ELR (cell line): ENCODE measurements at places on chromosomes 16 and 17.

DNA sequence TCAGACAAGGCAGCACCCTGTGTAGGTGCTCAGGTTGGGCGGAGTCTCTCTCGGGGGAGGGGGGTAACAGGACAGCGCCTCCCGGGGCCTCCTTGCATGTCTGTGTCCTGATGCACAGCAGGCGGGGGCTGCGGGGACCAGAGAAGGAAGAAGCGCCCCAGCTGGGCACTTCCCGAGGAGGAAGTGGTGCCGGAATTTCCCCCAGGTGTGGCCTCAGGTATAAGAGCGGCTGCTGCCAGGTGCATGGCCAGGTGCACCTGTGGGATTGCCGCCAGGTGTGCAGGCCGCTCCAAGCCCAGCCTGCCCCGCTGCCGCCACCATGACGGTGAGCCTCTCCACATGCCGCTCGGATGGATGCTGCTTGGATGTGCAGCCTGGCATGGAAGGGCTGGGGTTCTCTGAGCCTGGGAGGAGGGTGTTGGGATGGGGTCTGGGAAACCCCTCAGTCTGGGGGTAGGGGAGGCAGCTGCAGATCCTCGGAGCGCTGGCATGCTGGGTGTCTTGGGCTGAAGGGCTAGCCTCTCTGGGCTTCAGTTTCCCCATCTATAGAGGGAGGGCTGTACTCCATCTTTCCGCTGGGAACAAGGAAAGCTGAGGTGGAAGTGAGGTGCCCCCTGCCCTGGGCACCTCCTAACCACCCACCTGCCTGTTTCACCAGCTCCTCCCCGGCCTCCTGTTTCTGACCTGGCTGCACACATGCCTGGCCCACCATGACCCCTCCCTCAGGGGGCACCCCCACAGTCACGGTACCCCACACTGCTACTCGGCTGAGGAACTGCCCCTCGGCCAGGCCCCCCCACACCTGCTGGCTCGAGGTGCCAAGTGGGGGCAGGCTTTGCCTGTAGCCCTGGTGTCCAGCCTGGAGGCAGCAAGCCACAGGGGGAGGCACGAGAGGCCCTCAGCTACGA lies at the start of gene IL17C:
IL17C (plus strand) TSS at position 250 of the 908 bp plus-strand sequence; CDS start at position 320, 70 bp downstream.
- DNase-seq = no peak

DNA sequence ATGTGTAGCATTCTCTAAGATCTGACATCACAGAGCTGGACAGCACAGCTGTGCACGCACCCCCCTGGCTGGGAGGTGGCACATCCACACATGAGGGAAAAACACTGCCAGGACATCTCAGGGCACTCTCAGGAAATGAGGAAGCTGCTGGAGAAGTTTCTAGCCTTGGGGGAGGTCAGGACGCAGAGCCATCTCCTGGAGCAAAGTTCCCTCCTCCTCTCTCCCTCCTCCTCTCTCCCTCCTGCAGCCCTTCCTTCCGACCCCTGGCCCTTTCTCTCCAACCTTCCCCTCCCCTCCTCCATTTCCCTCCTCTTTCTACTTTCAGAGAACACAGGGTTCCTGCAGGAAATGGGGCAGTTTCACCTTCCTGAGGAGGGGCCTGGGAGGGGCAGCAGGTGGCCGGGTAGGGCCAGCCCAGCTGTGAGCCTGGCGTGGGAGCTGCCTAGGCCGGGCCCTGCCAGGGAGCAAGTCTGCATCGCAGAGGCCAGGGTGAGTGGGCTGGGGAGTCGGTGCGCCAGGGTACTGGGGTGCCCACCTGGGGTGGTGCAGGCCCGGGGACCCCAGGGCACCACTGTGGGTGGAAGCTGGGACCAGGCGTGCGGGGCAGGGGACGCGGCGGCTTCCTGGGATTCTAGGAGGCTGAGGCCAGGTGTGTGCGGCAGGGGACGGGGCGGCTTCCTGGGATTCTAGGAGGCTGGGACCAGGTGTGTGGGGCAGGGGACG lies at the start of gene DPEP1:
DPEP1 (plus strand) TSS at position 412 of the 723 bp plus-strand sequence. CDS start 16,769 bp downstream, outside the sequence.
- no peak for DNase-seq

DNA sequence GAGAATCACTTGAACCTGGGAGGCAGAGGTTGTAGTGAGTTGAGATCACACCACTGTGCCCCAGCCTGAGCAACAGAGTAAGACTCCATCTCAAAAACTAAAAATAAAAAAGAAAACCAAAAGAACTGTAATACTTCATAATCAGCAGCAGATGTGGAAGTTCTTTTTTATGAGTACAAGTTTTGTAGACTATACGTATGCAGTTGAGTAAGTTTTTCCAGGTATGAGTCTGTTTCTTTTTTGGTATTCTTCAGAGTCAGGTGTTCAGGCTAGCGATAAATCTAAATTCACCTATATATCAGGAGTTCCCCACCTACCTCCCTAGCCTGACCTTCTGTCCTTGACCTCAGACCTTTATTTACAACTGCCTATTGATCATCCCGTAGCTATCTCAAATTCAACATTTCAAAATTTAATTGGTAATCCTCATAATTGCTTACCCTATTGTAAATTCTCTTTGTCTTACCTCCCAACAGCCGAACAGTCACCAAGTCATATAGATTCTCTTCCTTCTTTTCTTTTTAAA lies 10.7 kb downstream of the DCTN5 start:
- no peak for DNase-seq

- peak; percentile 19 for DNase-seq
Measured at GRCh38 chr16:85331688-85332087, 219.4 kb upstream of the CIBAR2 start.

GRCh38 chr17:68356949-68357455 lies 65.7 kb downstream of the ARSG start:
- DNase-seq = no peak

DNA sequence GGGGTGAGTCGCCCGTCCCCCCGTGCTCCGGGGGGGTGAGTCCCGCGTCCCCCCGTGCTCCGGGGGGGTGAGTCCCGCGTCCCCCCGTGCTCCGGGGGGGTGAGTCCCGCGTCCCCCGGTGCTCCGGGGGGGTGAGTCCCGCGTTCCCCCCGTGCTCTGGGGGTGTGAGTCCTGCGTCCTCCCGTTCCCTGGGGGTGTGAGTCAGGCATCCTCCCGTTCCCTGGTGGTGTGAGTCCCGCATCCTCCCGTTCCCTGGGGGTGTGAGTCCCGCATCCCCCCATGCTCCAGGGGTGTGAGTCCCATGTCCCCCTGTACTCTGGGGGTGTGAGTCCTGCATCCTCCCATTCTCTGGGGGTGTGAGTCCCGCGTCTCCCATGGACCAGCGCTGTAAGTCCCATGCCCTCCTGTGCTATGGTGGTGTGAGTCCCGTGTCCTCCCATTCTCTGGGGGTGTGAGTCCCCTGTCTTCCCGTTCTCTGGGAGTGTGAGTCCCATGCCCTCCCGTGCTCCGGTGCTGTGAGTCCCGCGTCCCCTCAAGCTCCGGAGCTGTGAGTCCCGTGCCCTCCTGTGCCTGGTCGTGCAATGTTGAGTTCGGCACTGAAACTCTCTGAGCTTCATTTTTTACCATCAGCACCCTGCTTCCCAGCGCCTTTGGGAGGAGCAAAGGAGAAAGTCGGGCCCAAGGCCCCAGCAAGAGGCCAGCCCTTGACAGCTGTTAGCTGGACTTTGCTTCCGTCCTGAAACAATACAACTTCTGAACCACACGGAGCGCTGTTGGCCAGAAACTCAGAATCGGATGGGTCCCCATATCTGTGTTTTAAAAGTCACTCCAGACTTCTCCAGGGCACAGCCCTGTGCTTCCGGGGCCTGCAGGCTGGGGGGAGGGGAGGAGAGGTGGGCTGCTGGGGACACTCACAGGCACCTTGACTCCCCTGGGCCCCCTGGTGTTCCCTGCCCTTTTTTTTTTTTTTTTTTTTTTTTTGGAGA lies 11.5 kb upstream of the ZC3H18 start:
- peak; percentile 68 for DNase-seq

GRCh38 chr17:81672504-81672903 lies 6.0 kb downstream of the CCDC137 start:
- DNase-seq = no peak

DNA sequence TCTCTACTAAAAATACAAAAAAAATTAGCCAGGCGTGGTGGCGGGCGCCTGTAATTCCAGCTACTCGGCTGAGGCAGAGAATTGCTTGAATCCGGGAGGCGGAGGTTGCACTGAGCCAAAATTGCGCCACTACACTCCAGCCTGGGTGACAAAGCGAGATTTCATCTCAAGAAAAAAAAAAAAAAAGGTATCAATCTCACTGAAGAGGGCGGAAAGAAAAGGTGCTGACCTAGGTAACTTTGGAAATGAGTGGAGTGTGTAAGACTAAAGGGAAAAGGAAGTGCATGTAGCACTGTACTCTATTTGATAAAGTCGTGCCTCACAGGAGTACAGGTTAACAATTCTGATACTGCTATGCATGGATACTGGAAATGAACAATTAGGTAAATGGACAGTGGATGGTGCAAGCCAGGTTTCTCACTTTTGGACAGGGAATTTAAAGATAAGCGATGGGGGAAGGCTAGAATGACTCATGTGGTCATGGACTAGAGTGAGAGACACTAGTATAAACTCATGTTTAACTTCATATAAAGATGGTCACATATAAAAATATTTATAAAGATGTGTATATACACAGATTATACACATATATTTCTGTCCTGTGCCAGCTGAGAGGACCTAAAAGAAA lies 142.9 kb downstream of the CDK5R1 start:
- DNase-seq = no peak

DNA sequence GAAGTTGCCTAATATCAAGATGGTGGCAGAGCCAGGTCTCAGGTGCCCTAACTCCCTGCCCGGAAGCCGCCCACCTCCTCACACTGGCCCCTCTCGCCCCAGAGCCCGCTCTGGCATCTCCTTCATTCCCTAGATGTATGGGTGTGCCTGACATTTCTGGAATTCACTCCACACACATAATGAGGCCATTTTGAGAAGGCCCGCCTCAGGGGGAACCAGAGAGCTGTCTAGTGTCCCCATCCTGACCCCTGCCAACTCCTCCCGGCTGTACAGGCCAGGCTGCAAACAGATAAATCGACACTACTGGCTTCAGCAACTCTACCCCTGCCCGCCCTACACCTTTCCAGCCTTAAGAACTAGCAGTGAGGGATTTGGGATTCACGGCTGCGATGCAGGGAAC lies 7.7 kb downstream of the WNT3 start:
- no peak for DNase-seq

DNA sequence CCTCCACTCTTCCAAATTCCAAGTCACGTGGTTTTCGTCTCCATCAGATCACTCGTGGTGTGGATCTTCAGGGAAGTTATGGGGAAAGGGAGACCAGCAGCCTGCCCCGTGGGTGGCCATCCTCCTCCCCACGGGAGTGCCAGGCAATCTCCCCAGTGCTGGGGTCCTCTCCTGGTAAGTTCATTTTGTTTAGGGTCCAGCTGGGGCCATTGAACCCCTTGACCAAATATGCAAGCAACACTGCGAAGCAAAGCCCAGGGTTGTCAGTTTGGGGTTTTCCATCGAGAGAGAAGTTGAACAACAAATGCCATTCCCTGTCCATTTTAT lies 4.1 kb upstream of the LCMT1 start:
- DNase-seq = no peak

DNA sequence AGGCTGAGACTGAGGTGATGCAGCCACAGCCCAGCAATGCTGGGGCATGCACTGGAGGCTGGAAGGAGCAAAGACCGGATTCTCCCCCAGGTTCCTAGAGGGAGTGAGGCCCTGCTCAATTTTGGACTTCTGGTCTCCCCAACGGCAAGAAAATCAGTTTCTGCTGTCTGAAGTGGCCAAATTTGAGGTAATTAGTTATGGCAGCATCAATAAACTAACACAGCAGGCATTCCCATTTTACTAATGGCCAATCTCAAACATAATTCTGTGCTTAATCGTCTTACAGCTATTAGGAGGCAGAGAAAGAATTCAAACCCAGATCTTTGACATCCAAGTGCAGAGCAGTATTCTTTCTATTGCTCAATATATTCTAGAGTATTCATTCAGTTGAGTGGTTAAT lies 16.2 kb downstream of the NETO2 start:
- DNase-seq = no peak

GRCh38 chr16:86110726-86111125 lies 211.8 kb downstream of the IRF8 start:
- DNase-seq = no peak

GRCh38 chr16:85381738-85382592 lies 231.2 kb upstream of the GSE1 start:
- DNase-seq = no peak

DNA sequence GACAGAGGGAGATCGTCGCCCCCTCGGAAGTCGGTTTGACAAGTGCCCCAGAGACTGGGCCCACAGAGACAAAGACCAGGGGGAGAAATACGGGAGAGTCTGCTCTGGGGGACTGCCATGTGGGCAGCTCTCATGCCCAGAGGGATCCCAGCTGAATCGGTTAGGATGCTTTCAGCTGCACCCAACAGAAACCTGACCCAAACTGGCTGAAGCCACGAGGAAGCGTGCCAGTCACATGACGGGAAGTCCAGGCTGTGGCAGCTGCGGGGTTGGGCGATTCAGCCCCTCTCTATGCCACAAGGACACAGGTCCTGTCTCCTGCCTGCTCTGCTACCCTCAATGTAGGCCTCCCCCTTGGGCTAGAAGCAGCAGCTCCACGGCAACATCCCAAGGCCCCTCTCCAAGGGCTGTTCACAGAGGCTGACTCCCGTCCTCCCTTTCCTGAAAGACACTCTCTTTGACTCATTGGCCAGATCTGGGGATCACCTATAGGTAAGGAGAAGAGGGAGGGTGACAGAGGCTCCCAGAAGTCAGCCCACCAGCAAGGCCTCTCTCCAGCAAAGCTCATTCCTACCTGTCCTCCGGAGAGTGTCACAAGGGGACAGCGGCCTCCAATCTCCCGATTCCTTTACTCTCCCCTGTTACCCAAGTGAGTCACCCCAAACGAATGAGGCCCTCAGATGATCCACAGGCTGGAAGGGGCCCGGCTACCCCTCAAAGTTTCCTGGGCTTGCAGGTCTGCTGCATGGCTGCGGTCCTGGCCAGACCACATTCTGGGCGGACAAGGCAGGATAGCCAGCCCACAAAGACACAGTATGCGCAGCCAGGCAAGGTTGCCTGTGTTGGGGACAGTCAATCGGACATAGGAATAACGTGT lies 75.8 kb downstream of the RBFOX3 start:
- no peak for DNase-seq

- DNase-seq = no peak
Measured at GRCh38 chr16:87844809-87845208, 24.5 kb downstream of the SLC7A5 start.

DNA sequence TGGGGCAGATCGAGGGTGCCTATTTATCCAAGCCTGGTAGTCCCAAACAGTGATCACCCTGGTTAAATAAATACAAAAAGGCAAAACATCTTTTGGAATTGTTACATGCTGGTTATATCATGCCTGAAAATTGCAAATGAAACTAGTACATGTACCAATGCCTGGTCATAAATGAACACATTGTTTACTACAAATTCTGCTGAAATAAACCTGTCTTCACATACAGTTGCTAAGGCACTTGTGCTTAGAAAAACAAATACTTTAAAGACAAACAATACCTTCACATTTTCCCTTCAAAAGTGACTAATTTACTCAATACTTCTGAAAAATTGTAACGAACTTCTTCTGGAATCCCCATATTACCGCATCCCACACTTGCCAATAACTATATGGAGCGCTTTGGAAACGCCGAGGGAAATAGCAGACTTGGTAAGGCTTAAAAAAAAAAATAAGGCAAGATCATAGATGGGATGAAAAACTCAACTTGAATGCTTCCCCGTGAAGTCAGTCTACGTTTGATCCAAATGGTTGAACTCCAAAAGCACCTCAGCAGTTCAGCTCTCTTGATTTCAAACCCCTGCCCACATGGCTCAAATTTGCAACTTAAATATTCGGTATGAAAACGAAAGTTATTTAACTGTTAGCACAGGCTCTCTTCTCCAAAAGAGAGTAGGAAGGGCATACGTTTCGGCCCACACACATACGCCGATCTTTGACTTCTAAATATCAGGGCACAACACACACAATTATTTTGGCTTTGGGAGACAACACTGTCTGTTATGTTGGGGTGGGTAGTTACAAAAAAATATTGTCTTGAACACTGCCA lies 264.5 kb downstream of the NTN1 start:
- DNase-seq = no peak
